Stimulated activated CD8-positive, alpha-beta memory T cell treated with anti-CD3 and anti-CD28 coated beads, Interleukin-4, amount 100 ng/mL, for 4 hours (primary cell): ENCODE measurements at places on chromosomes 4 and X.

DNA sequence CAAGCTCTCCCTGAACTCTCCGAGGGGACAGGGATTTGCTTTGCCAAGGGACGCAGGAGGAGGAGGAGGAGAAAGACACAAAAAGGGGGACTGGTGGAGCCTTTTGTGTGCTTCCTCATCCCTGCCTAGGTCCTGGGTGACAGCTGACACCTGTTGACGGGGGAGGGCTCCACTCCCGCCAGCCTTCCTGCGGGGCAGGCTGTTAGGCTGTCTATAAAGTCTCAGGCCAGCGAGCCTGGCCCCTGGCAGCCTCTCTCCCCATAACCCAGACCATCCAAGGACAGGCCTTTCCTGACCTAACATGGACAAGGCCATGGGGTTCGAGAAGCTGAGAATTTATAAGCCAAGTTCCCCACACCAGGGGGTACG is 832 bp upstream of the EVC2 start:
- no peak for DNase-seq

DNA sequence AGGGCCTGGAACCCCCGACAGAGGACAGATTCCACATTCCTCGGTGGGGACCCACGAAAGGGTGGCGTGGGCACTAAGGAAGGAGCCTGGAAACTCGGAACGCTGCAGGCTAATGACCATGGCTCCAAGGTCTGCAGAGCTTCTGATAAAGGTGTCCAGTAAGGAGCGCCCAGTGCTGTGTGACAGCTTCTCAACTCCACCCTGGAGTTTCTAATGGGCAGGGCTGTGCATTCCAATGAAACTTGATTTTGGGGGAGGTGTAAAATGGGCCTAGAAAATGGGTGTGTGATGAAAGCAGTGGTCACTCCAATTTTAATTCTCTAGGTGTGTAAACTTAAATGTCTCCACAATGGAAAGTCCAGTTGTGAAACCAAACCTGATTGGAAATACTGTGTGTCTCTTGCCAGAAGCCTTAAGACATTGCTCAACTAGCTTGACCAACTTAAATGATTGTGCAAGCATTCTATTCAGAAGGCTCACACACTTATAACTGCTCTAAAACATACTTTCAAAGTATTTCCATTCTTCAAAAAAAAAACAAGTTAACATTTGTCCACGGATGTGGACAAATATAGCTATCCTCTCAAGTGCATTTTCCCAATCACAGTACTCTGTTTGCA is 52.1 kb downstream of the XAGE2 start:
- DNase-seq: no peak

DNA sequence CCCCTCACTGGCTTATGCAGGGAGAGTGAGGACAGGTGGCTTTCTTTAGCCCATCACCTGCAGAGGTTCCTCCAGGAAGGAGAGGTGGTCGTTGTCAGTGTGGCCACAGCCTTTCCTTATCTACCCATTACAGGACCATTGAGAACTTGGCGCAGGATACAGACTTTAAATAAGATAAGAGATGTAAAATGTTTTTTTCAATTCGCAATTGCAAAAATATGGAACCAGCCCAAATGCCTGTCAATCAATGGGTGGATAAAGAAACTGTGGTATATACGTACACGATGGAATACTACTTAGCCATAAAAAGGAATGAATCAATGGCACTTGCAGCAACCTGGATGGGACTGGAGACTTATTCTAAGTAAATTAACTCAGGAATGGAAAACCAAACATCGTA is 6.9 kb upstream of the RNF175 start:
- no peak for DNase-seq

DNA sequence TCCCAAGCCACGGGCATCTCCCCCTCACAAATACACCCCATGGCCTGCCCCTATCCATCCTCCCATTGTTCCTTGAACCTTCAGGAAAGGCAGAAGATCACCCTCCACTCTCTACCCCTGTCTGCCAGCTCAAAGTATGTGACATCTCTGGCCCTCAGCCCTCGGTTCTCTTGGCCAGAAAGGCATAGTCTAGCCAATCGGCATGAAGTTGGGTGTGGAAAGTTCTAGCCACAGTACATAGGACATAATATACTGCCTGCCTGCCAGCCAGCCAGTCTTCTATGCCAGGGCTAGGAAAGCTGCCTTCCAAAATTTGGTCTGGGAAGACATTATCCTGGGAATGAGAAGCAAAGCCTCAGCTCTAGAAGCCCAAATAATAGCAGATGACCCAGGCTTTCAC is 3.2 kb upstream of the PLP1 start:
- DNase-seq: no peak

GRCh38 chr4:112411781-112412550 is 104.0 kb downstream of the NEUROG2 start:
- DNase-seq: no peak

DNA sequence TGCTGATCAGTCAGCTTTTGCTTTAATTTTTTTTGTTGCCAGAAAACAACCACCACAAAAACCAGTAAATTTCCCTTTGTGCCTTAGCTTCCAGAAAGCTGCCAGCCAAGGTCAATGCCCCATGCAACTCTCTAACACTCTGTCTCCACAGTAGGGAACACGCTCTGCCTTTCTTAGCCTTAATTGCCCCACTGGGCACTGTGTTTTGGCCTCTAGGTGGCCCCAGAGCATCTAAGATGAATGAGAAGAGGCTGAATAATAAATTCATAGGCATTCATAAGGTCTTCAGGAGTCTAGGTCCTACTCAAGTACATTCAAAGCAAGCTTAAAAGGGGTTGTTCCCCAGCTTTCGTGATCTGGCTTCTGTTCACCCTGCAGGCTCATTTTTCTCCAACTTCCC is 57.7 kb upstream of the PASD1 start:
- no peak for DNase-seq

DNA sequence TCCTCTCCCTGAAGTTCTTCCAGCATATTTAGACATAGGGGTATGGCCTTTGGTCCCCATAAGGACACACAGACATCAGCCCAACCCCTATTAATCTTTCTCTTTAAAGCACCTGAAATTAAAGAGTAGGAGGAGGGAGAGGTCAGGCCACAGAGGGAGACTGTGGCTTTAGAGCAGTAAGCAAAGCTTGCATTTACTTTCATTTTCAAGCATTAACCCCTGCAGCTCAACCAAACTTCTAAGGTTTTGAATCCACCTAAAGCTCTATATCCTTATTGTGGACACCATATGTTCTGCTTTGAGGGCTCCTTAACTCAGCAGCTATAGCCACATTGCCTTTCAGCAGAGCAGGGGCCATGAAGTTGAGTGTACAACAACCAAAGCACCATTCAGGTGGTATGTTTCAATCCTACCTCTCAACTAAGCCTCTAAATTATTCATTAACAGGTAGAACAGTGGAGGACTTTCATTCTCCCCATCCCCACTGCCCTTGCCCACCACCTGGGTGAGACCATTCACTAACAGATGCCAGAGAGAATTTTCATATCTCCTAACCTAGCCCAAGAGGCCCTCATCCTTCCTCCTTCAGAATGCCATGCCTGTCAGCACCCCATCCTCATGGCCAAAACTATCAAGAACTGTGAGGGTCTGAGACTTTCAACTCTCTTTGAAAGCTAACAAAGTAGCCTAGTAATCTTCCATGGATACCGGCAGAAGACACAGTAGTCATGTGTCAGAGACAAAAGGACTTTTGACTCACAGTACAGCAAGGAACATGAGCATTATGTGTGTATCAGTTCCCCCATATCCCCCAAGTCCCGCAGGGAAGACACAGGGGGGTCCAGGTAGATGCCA is 20.8 kb downstream of the LIN54 start:
- no peak for DNase-seq

DNA sequence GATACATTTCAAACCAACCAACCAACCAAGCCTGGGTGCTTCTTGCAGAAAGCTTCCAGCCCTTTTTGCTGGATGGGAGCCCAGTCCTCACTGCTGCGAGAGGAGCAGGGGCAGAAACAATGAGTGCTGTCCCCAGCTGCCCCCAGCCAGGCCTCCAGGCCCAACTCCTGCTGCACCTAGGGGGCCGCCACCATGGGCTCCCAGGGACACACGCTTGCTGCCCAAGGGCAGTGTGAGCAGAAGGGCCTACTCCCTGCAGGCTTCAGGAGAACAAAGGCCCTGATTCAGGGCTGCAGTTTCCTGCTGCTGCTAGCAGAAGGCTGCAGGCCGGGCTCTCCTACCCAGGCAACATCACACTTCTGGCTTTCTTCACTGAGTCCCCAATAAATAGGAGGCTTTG is 37.7 kb upstream of the ENPP6 start:
- DNase-seq: no peak

GRCh38 chr4:36786519-36786918 is 458.0 kb upstream of the NWD2 start:
- no peak for DNase-seq

DNA sequence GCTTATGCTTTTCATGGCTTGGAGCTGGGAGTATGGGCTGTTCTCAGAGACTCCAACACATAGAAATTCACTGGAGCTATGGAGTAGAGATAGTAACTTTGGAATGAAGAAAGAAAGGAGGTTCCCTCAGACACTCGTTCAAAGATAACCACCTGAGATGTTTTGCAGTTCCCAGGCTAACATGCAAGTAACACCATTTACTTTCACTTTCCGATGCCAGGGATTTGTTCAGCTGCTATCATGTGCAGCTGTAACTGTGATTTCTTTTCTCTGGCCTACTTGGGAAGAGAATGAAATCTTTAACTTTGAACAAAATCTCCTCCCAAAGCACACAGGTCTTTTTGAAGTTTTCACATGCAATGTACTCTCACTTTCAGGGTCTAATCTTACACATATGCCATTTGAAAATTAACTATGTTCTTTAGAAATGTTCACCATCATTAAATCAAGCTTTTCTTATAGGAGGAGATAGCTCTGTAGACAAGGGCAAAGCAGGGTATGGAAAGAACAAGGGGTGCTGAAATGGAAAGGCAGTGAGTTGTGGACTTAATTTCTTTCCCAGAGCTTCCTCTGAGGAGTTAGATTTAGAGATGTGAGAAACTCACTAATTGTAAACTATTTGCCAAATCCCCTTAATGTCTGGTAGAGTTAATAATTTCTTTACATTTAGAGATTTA is 514.3 kb downstream of the PDHA2 start:
- DNase-seq: no peak

GRCh38 chr4:143247866-143248265 is 63.1 kb downstream of the USP38 start:
- DNase-seq: no peak

- DNase-seq: no peak
Measured at GRCh38 chr4:37244583-37245390, at the start of gene NWD2. Gene NWD2 (plus strand): TSS chr4:37244743. CDS start chr4:37245068, 325 bp downstream.

- DNase-seq: no peak
Measured at GRCh38 chr4:113607147-113607720, 154.3 kb downstream of the CAMK2D start.

DNA sequence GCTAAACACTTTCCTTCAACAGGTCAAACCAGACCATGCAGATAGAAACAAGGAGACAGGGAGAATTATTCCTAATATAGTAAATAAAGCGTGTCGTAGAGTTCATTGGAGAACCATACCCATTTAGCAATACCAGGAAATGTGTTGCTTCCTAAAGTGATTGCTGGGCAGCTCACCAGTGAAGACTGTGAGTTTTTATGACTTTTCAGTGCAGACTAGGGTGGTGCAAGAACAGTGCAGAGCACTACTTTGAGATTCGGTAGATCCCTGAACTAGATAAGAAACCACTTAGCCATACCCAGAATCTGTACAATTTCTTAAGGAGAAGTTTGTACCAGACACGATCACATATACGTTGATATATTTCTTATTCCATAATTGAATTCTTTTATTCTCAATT is 87.4 kb downstream of the EMCN start:
- no peak for DNase-seq

- no peak for DNase-seq
Measured at GRCh38 chrX:148534291-148534690, 33.9 kb downstream of the AFF2 start.
